ENCODE measurements at places on chromosomes 1 and 21. TPM values are rescaled to one million over a fixed set of nuclear protein-coding genes. Genes with fewer than 3 reads are reported as not detected.

IL19 gene
- total RNA-seq: not detected

ENTREP3 gene
- total RNA-seq: 50.7 TPM

NHLH1 gene
- 0.59 TPM for total RNA-seq

POU3F1 gene
- 0.15 TPM for total RNA-seq

MPL gene
- total RNA-seq: not detected

CDK18 gene
- 2.5 TPM for total RNA-seq

KRTAP19-1 gene
- not detected for total RNA-seq

IL23R gene
- 0.86 TPM for total RNA-seq

RNF223 gene
- total RNA-seq: not detected

Measured in activated CD8-positive, alpha-beta memory T cell treated with anti-CD3 and anti-CD28 coated beads for 36 hours (primary cell).